ENCODE measurements at places on chromosomes 3 and 15. TPM values are rescaled to one million over a fixed set of nuclear protein-coding genes. Genes with fewer than 3 reads are reported as not detected.
A peak's percentile ranks its signal among the peaks of the same experiment; 100 is the strongest.

APBA2 gene
- total RNA-seq: 8.1 TPM

DNA sequence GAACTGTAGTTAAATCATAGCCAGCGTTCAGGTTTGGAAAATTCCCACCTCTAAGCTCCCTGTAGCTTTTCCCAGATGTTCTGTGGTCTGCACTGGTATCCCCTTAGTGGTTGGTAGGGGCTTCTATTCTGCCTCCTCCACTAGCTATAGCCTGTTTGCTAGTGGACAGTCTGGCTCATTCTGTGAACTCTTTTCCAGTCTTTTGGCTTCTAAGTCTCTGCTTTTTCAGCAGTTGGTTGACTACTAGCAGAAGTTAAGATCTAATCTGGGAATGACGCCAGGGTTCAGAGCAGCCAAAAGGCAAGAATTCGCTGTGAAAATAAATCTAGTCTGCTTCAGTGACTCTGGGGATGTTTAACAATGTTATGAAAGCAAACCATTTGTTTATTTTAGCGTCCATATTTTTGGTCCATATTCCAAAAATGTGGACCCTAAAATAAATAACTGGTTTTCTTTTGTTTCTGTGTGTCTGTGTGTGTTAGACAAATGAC lies 73.7 kb upstream of the WDR72 start:
- peak; percentile 88 for DNase-seq

- peak; percentile 83 for DNase-seq
These were observed at the start of gene FAM131A for GRCh38 chr3:184337399-184337714. TSS of gene FAM131A (plus strand) at chr3:184337600. CDS start at chr3:184337631, 31 bp downstream.

DNA sequence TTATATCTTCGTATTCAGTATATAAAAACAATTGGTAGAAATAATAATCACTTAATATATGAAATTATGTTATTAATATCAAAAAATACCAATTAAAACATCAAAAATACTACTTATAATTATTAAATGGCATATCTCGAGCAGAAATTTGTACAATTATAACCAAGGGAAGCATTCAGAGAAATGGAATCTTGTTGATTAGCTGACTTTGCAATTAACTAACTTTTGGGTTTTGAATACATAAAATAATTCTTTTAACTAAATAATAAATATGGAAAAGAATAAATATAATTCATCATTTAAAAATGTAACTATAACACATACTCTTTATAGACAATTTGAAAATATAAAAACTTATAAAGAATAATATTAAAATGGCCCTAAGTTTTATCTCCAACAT lies 160.2 kb upstream of the LRRN1 start:
- DNase-seq: no peak

DNA sequence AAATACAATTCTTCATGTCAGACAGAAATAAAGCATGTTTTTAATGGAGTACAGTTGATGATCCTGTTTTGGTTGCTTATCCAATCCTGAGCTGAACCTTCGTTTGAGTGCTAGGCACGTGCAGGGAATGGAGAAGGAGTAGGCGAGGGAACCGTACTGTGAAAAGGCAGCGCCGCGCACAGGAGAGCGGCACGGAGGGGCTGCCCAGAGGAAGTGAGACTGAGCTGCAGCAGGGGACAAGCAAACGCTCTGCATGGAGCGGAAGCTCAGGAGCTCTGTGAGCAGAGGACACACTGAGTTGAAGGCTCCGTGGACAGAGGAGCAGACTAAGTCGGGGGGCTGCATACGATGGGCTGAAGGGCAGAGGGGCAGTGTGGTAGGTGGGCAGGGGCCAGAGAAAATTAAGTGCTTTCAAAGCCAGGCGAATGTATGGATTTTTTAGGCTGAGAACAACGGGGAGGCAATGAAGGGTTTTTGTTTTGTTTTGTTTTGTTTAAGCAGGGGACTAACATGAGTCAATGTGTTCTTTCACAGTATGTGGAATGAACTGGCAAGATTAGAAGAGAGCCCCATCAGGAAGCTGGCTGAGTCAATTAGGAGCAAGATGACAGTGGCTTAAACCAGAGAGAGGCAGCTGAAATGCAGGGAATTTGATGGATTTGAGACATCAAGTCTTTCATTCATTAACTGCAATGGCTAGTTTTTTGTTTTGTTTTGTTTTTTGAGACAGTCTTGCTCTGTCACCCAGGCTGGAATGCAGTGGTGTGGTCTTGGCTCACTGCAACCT lies 23.8 kb upstream of the TM2D3 start:
- DNase-seq: no peak

PCSK6 gene
- total RNA-seq: 10.6 TPM

DNA sequence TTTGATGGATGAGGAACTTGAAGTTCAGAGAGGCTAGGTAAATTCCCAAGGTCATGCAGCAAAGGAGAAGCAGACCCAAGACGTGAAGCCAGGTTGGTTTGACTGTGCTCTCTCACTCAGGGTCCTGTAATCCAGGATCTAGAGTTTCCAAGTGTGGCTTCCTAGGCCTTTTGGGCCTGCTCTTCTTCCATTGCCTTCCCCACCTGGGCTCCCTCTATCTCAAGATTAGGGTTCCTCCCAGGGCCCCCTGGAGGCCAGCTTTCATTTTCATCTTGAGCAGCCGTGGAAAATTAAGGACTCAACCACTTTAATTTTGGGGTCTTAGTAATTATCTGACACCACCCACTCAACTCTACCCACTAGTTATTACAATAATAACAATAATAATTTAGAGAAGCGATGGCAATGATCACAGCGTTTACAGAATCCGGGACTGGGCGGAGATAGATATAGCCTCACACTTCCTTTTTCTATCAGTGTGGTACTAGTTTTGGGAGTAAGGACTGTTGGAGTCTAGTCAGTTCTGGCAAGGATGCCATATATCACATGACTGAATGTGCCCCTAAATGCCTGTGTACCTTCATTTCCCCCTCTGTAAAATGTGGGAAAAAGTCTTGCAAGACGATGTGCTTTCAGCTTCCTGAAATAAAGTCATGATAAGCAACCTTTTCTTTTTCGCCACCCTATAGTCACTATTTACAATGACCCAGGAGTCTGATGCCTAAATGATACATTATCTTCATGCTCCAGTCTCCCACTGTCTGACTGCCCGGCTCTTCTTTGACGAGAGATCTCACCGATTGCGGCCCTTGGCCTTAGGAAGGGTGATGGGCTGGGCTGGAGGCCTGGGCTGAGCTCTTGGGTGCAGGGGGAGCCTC lies 30.2 kb upstream of the MAGEF1 start:
- no peak for DNase-seq

GRCh38 chr15:65095011-65095746 lies 18.6 kb downstream of the KBTBD13 start:
- no peak for DNase-seq

DNA sequence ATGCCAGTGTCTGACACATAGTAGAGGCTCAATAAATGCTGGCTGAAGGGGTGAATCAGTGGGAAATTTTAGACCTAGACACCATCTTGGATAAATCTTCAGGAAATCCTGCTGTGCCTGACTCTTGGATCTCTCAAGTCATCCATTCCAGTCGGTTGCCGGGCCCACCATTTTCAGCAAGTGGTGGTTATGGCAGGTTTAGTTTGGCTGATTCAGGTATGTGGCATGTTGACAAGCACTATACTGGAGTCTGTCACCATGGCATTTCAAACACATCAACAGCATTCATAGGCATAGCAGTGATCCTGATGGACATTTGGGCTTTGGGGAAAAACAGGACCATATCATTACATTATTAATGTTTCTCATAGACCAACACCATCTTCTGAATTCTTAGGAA lies 25.7 kb upstream of the APH1B start:
- no peak for DNase-seq

GRCh38 chr3:137052298-137052697 lies 94.5 kb downstream of the IL20RB start:
- DNase-seq: no peak

DNA sequence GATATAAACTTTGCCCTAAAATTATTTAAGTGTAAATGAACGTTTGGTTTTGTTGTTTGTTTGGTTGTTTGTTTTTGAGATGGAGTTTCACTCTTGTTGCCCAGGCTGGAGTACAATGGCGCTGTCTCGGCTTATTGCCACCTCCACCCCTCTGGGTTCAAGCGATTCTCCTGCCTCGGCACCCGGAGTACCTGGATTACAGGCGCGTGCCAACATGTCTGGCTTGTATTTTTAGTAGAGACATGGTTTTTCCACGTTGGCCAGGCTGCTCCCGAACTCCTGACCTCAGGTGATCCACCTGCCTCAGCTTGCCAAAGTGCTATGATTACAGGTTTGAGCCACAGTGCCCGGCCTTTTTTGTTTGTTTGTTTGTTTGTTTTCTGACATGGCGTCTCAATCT lies 87.9 kb upstream of the CHD2 start:
- DNase-seq: no peak

GRCh38 chr3:171797873-171798272 lies 12.4 kb downstream of the PLD1 start:
- DNase-seq: no peak

DNA sequence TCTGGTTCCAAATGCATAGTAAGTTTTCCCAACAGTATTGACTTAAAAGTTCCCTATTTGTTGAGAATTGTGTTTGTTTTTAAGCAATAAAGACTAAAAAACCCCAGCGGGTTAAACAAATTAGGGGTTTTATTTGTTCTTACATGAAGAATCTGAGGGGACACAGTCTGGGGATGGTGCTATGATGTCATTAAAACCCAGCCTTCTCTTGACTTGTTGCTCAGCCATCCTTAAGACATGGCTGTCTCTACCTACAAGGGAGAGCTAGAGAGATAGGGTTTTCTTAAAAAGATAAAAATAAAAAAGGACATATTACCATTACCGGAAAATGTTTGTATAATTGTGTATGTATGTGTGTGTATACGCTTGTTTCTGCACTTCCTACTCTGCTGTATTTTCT lies 11.7 kb upstream of the ARL14 start:
- no peak for DNase-seq

IL17RC gene
- 24.4 TPM for total RNA-seq

- DNase-seq: no peak
These were observed 108.8 kb downstream of the MITF start for GRCh38 chr3:69848113-69848512.

GRCh38 chr3:37279236-37279635 lies 104.9 kb upstream of the LRRFIP2 start:
- DNase-seq: no peak

- no peak for DNase-seq
These were observed 45.6 kb upstream of the THSD4 start for GRCh38 chr15:71069693-71070092.

GOLGA8T gene
- not detected for total RNA-seq

ATP8B4 gene
- total RNA-seq: 10.5 TPM

- DNase-seq: no peak
These were observed 23.2 kb upstream of the MAGEF1 start for GRCh38 chr3:184734903-184735701.

DNA sequence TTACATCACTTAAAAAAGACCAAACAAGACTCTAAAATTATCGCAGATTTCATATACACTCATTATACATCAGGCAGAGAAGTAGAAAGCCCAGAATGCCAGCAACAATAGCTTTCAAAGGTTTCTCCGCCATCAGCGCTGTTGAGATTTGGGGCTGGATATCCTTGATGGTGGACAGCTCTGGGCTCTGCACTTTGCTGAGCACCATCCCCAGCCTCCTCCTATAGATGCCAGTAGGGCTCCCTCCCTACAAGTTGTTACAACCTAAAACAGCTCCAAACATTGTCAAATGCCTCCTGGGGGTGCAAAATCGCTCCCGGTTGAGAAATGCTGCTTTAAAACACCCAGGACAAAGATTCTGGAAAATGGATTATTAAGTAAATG lies 73.5 kb downstream of the ATP10A start:
- no peak for DNase-seq

DNA sequence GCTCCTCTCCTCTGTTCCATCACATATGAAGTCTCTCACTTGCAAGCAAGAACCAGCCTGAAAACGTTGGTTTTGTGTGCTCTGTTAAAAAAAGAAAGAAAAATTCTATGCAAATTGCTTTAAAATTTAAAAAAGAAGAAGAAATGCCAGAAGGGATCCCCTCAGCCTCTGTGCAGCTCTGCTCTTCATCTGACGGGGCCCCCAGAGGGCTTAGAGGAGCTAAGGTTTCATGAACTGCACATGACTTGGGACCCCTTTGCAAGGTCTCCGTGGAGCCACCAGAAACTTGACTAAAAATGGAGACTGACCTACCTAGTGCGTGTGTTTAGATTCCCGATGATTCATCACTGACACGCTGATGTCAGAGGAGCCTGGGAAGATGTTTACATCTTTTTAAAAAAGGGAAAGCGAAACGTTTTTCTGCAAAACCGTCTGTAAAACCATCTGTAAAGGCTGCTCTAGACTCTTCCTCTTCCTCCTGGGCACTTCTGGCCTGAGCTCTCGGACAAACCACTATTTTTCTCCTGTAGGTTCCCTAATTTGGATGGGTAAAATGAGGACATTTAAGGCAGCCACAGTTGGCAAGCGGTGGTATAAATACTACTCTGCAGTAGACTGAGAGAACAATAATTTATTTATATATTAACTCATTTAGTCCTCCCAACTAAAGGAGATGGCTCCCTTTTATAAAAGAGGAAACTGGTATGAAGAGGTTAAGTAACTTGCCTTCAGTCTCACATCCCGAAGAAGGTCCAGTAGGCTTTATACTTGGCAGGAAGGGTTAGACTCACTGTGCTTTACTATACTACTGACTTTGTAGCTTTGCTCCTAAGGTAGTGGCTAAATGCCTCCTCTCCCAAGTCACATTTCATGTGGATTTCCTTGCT lies 67.2 kb upstream of the POLG start:
- no peak for DNase-seq

CFAP100 gene
- total RNA-seq: not detected

GRCh38 chr3:137264071-137264820 lies 306.5 kb downstream of the IL20RB start:
- DNase-seq: peak; percentile 95

DNA sequence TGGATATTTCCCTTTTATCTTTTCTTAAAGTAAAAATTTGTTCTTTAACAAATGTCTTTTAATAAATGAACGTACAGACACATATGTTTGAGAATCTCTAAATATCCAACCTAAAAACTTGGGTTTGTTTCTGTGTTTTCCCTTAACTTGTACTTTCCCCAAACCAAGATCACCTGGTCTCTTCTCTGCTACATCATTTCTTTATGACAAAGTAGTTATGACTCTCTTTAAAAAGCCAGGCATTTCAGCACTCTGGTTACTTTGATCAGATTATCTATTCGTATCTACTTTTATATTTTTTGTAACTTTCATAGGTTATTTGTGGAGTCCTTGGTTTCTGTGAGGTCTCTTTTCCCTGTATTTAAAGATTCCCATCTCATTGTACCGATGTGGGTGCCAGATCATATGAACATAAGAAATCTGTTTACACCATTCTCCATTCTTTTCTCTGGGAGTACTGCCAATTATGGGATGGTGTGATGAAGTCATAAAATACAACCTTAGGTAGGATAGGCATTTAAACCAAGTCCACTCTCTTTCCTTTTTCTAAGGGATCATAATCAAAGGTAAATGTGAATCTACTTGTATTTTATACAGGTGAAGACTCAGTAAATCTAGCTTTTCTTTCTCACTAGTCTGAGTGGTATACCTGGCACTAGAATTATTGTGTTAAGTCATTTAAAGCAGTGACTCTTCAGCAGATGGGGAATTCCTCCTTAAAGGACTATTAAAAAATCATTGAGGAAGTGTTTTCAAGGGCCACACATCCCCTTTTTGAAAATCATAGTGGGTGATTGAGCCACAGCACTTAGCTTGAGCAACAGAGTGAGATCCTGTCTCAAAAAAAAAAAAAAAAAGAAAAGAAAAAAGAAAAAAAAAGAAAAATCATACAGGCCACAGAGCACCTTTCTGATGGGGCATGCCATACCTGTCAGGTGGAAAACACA lies 12.4 kb upstream of the NFKBIZ start:
- DNase-seq: peak; percentile 67

All from tongue (tissue), 3 donors.